Activated T-helper 2 cell treated with anti-CD3 and anti-CD28 coated beads, Interferon-gamma antibody, Interleukin-2, Interleukin-4, amounts not matched to agents 10 μg/mL and 5 μg/mL and 100 μg/mL, durations not matched to agents 14 hours and 24 hours and 36 hours (primary cell): ENCODE measurements at places on chromosomes 2 and 18. TPM values are rescaled to one million over a fixed set of nuclear protein-coding genes. Genes with fewer than 3 reads are reported as not detected.

GRCh38 chr2:145845207-145845894, 1325.4 kb upstream of the ZEB2 start:
- DNase-seq = no peak

The MC5R gene
- not detected in 2 replicates for total RNA-seq

DNA sequence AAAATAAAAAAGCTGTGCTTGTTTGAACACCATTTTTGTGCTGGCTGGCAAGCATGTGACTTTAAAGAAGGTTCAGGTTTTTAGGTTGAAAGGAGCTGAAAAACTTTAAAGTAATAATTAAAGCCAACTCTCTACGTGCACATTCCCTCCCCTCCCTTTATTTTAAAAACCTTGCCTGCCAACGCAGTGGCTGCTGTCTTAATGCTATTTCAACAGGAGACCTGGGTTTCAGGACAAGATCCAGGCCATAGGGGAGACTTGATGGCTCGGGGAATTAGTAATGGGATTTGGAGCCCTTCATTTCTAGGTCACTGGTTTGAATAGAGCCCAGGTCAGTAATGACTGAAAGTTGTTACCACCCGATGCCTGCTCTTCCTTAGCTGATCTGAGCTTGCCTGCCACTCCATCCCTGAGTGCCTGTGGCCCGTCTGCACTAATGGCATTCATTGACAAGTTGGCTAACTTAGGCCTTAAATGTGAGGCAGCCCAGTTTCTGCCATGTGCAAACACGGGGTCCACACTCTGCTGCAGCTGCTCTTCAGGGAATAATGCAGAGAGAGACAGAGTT, 1233.2 kb upstream of the ZEB2 start:
- DNase-seq = no peak

- no peak for DNase-seq
These were observed 31.7 kb downstream of the TMEM178A start for GRCh38 chr2:39697454-39697853.

GRCh38 chr2:142754182-142754581, 123.3 kb upstream of the KYNU start:
- DNase-seq = no peak

DNA sequence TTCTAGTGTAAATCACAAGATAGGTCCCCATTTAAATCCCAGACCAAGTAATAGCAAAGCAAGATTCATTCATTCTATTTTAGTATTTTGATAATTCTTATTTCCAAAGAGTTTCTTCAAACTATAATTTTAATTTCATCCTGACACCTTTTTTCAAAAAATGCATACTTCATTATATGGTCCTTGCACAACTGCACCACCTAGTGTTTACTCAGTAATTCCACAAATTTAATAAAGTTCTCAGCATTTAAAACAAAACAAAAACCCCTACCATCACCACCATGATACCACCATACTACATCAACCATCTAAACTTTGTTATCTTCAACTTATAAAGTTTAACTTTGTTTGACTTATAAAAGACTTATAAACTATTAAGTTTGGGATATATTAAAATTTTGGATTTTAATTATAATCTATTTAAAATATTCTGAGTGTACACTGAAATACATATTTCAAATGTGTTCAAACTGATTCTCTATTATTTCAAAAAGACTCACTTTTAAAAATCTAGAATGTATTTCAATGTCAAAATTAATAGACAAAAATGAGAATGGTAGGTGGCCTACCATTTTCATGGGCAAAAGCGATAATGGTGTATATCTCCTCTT, 44.2 kb downstream of the WDPCP start:
- DNase-seq = no peak
